ENCODE measurements at places on chromosomes 1 and 21.

DNA sequence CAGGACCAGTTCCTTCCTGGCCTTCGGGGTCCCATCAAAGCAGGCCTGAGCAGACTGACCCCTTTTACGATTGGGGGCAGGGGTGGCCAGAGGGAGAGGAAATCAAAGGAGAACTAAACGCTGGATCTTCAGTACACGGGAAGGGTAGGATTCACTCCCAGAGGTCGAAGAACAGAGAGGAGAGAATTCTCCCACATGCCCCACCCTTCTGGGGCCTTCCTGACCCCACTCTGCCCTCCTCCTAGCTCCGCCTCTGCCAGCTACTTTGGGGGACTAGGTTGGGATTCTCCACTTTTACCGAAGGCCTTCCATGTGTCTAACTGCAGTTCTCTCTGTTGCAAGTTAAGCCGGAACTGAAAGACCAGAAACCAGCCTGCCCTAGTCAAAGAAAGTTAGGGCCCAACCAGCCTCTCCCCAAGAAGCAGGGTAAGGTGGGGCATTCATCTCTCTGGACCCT is 654 bp upstream of the ARHGEF2 start:
- no peak for DNase-seq

- no peak for DNase-seq
These were observed 59.3 kb downstream of the TOR1AIP2 start for GRCh38 chr1:179818260-179818659.

GRCh38 chr1:23100074-23100748 is 68.4 kb downstream of the LUZP1 start:
- no peak for DNase-seq

- DNase-seq: no peak
These were observed 57.2 kb downstream of the TNN start for GRCh38 chr1:175124861-175125260.

DNA sequence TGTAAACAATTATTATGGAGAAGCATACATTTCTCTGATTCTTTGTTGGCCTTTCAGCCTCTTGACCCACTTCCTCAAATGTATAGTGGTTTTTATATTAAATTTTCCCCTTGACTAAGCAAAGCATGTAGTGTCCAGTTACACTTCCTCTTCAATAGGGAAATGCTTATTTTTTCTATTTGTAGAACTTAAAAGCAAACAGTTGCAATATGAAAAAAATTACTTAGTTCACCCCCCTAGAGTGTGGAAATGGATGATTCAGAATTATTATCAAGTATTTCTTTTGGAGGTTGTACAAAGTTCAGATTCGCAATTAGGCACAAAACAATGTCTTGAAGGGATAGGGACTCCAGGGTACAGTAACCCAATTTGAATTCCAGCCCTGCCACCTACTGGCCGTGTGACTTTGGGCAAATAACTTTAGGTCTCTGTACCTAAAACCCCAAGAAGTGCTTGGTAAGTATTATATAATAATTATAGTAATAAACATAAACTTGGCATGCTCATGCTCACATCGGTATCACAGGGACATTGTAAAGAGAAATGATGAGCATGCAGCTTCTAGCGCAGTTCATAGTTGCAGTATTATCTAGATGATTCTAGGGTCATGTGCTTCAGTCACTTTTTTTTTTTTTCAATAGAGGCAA is 28.6 kb upstream of the IFNGR2 start:
- DNase-seq: peak; percentile 26

DNA sequence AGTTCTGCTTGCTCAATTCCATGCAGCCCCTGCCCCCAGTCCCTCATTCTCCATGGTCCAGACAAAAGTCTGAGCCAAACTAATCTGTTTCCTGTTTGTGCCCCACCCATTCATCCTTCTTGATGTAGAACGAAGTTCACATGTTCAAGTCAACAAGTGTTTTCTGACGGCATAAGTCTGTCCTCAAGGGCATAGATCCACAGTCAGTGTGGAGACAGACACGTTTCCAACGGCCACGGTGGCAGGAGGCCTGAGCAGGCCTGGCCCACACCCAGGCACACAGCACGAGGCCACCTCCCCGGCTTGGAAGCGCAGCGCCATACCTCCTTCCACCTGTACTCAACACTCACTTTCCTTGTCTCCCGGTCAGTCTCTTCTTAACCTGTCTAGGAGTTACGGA is 16.1 kb downstream of the ADORA1 start:
- DNase-seq: no peak

- no peak for DNase-seq
These were observed 107.4 kb downstream of the LYST start for GRCh38 chr1:235759336-235759735.

GRCh38 chr1:216193839-216194443 is 229.3 kb downstream of the USH2A start:
- no peak for DNase-seq

- DNase-seq: no peak
These were observed 51.7 kb upstream of the DUSP10 start for GRCh38 chr1:221793439-221794078.

DNA sequence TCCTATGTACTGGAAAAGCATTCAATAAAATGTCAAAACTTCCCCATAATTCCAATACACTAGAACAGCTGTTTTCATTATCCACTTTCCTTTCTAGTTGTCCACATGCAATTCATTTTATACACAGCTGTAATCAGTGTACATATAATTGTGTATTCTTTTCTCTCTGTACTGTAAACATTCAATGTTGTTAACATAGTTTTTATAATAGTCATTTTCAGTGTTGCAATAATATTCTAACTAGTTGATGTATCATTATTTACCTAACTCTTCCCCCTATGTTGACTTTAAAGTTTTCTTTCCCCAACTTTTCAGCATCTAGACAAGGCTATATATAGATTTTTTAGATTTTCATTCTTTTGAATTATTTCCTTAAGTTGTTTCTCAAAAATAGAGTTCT is 44.4 kb downstream of the DIPK1A start:
- DNase-seq: no peak

- no peak for DNase-seq
These were observed 107.7 kb upstream of the COL6A1 start for GRCh38 chr21:45873866-45874265.

Measured in amygdala (tissue), 56 donors.